ENCODE measurements at places on chromosomes 6 and 20.

DNA sequence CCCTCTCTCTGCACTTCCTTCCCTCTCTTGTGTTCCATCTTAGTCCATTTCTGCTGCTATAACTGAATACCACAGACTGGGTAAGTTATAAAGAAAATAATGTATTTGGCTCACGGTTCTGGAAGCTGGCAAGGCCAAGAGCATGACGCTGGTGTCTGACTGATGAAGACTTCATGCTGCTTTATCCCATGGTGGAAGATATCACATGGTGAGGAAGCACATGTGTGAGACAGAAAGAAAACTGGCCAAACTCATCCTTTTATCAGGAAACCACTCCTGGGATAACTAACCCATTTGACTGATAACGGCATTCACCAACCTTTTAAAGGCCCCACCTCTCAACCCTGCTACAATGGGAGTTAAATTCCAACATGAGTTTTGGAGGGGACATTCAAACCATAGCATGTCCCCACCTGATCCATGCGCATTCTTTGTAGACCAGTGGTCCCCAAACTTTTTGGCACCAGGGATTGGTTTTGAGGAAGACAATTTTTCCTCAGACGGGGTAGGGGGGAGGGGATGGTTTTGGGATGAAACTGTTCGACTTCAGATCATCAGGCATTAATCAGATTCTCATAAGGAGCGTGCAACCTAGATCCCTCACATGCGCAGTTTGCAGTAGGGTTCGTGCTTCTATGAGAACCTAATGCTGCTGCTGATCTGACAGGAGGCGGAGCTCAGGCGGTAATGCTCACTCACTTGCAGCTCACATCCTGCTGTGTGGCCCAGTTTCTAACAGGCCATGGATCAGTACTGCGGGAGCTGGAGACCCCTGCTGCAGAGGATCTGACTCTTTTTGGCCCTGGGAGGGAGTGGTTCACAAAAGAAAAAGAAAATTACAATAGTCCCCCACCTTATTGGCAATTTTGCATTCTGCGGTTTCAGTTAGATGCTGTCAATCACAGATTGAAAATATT is 71.7 kb upstream of the RNF24 start:
- DNase-seq: no peak

GRCh38 chr6:72826037-72826436 is 204.2 kb downstream of the KCNQ5 start:
- no peak for DNase-seq

DNA sequence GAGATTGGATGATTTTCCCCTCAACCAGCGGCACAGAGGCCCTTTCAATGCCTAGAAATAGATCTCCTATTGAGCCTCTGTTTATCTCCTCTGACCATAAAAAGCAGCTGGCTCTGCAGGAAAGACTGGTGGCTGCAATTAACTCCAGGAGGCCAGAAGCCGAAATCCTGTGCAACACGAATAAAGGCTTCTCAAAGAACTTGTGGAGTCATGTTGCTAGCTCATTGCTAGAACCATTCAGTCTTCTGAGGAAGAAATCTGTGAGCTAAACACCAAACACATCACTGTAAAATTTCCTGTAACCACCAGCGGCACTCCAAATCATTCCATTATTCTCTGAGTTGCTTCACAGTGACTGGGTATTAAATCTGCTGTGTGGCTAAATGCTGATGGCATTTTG is 49.1 kb upstream of the TPD52L1 start:
- DNase-seq: no peak

DNA sequence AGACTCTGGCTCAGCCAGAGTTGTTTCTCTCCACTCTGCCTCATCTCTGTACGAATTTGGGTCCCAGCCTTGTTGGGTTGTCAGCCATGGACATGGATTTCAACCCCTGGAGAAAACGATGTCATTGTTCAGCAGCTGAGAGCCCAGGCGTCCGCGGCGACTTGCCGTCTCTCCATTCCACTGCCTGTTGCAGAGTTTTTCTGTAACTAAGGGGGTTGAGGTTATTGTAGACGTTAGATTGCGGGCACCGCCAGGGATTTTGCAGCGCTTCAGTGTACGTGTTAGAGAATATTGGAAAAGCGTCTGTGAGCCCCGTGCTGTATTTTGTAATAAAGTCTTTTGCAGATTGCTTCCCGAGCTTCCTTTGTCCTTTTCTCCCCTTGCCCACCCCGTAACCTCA is 13.1 kb upstream of the RBM38 start:
- no peak for DNase-seq

- no peak for DNase-seq
These were observed 34.0 kb downstream of the EYA2 start for GRCh38 chr20:46928580-46929132.

DNA sequence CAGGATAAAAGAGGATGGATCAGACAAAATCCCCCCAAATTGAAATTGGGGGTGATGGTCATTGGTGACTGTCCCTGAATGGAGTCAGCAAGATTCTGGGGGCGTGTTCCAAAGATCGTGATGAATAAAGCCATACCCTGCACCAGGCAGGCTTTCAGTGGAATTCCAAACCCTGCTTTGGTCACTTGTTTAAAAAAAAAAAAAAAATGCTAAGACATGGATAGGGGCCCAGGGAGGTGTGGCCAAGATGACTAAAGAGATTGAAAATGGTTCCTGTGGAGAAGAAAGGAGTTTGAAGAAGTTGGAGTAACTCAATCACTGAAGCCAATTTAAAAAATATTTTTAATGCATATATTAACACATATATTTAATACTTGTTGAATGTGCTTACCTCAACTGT is 161.4 kb upstream of the KCNG1 start:
- no peak for DNase-seq

DNA sequence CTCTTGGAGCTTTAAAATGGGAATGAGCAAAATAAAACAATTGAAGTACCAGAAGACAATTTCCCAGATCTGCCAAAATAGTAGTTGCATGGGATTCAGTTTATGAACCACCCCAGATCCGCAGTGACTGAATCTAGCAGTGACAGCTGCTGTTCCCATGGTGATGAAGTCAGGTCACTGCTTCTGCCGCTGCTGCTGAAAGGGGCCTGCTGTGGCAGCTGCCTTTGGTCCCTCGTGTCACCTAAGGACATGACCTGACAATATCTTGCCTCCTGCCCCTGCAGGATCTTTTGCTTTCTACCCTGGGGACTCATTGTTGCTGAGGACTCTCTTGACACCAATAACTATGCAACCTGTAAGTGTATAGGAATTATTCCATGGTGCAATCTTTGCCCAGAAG is 34.3 kb upstream of the OGFRL1 start:
- no peak for DNase-seq

DNA sequence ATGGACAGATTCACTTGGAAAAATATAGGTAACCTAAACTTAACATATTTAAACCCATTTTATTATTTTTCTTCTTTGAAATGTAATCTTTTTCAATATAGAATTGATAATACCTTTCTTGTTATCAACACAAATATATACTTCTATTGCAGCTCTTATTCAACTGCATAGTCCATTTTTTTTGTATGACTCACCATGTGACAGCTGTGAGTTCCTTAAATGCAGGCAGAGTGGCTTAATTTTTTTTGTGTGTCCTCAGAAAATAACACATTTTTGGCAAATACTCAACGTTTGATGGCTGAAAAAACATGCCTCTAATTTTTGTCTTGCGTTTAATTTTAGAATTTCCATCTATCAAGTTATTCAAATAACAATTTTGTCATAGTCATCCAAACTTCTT is 454.8 kb downstream of the PHF3 start:
- DNase-seq: no peak

DNA sequence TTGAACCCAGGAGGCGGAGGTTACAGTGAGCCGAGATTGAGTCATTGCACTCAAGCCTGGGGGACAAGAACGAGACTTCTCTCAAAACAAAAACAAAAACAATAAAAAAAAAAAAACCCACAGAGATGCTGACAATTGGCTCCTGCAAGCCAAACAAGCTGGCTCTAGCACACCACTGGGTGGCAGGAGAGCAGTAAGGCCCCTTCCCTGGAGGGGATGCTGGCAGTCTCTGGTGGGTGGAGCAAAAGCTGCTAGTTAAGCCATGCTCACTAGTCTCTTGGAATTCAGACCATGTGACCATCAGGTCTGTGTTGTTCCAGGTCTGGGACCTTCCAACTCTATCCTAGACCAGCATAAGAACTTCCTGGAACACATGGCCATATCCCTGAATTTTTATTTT is 18.9 kb upstream of the DSN1 start:
- no peak for DNase-seq

GRCh38 chr6:158584236-158584651 is 24.4 kb downstream of the TMEM181 start:
- no peak for DNase-seq

DNA sequence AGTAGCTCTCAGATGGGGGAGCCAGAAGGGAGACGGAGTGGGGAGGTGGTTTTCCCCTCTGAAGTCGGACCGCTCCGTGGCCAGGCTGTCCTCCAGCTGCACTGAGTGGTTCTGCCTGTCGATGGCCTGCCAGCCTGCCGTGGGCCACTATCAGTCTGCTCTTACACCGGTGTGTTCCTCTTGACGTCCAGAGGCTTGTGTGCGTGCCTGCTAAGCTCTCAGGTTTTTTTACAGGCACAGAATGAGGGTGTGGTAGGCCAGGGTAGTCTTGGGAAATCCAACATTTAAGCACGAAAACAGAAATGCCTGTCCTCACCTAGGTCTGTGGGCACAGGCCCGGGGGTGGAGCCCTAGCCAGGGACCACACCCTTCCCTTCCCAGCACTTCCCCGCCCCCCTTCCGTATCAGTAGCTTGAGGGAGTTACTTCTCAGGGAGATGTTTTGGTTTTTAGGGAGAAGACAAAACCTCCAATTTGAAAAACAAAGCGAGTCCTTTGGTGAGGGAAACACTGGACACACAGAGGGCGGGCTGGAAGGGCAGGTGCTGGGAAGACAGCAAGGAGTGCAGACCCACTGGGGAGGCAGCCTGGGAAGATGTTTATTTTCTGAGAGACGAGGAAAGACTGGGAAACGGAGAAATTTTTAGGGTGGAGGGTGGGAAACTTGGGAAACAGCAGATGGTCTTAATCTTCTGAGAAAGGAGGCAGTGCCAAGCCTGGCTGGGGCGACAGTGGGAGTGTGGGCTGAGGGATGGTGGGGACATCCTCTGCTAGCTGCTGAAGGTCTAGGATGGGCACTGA is 106.5 kb downstream of the LY86 start:
- DNase-seq: peak; percentile 80

GRCh38 chr20:53940907-53941545 is 129.4 kb downstream of the BCAS1 start:
- DNase-seq: no peak

DNA sequence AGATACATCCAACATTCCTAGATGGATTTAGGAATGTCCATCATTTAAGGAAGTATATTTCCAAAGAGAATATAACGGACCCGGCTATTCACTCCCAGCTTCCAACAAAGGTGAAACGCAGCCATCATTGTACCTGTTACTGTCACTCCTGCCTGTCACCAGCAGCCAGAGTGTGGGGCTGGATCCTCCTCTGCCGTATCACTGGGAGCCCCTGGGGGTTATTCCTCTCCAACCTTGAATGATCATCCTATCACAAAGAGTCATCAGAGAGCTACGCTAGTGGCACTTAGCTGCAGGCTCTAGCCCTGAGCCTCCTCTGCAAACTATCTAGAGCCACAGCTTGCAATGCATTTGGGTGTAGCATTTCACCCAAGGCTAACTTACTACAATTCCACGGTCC is 73.6 kb upstream of the NHSL1 start:
- no peak for DNase-seq

GRCh38 chr6:44715925-44716324 is 328.4 kb downstream of the CDC5L start:
- no peak for DNase-seq

- no peak for DNase-seq
These were observed 65.2 kb downstream of the RIPOR3 start for GRCh38 chr20:50625986-50626677.

DNA sequence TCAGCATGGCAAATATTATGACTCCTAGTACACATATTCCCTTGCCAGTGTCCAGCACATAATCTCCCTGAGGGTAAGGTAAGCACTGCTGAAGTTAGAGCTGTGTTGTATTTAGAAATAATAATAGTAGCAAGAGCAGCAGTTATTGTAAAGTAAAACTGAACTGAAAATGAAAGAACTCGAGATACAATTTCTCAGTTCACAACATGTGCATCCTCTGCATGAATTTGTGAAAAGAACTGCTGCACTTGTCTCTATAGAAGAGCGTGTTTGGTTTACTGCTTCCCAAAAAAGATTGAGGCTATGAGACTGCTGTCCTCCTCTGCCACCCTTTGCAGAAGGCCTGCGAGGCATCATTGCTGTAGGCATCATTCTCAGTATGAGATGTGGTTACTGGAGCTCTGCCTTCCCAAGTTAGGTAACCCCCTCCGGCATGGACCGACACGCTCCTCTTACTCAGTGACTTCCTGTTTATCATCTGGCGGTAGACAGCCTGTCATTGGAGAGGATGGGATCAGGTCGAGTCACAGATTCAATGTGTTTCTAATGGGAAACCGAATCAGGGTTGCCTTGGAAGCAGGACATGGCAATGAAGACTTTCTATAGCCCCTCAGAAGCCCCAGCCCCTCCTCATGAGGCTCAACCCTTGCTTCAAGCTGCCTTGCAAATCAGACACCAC is 48.1 kb downstream of the SLC24A3 start:
- no peak for DNase-seq

- DNase-seq: peak; percentile 56
These were observed 92.6 kb downstream of the RNGTT start for GRCh38 chr6:88870717-88871330.

GRCh38 chr6:41040940-41041536 is 1.2 kb upstream of the TSPO2 start:
- DNase-seq: peak; percentile 14

GRCh38 chr6:21522797-21523456 is 70.6 kb upstream of the SOX4 start:
- no peak for DNase-seq

GRCh38 chr20:45320948-45321595 is 13.0 kb upstream of the MATN4 start:
- DNase-seq: no peak

DNA sequence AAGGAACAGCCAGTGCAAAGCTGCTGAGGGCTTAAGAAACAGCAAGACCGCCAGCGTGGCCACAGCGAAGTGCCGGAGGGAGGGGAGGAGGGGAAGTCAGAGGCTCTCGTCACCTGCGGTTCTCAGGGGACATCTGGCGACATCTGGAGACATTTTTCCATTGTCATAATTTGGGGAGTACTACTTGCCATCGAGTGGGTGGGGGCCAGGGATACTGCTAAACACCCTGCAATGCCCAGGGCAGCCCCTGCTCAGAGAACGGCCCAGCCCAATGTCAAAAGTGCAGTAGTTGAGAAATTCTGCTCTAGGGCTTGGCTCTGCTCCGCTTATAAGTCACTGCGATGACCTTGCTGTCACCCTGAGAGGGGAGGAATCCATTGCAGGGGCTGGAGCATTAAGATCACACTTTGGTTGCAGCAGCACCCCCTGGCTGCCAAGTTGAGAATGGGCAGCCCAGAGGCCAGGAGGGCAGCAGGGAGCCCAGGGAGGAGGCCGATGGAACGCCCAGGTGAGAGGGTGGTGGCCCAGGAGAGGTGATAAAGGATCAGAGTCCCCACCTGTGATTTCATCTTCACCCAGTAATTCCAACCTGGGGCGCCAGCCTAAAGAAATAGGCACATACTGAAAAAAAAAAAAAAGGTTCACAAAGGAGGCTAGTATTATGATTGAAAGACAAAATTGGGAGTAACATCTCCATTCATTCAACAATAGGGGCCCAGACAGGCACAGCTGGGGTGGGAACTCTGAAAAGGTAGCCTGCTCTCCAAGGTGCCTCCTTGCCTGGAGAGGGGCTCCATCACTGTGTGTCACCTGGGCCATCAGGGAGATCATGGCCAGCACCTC is 218.2 kb downstream of the BMP7 start:
- no peak for DNase-seq

All from LoVo (cell line).